ENCODE measurements at places on chromosomes 2 and 18.

DNA sequence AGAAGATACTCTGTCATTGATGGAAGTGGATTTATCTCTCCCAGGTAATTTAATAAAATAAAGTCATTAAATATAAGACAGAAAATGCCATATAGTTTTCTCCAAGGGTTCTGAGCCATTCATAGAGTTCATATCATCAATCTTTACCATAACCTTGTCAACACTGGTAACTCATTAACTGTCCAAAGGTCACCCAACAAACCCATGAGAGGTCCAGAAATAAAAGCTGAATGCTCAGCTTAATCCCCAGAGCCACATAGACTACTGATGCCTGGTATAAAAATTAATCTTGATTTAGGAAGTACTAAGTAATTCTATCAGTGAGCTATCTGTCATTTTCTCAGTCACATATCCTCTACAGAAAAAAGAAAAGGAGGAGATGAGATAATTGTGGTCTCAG is 903.0 kb upstream of the DDX18 start:
- DNase-seq: no peak

GRCh38 chr2:223668302-223668998 is 66.3 kb upstream of the SCG2 start:
- DNase-seq: no peak

GRCh38 chr18:79816981-79817606 is 19.4 kb downstream of the KCNG2 start:
- no peak for DNase-seq

DNA sequence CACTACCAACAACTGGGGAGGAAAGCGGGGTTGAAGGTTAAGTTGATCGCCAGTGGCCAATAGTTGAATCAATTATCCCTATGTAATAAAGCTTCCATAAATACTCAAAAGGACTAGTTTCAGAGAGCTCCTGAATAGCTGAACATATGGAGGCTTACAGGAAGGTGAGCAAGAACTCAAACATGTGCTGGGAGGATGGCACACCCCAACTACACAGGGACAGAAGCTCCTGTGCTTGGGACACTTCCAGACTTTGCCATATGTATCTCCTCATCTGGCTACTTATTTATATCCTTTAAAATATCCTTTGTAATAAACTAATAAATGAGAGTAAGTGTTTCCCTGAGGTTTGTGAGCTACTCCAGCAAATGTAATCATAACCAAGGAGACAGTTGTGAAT is 115.7 kb downstream of the HNMT start:
- DNase-seq: no peak

GRCh38 chr2:217805668-217806481 is 196.9 kb downstream of the TNS1 start:
- no peak for DNase-seq

Measured in Kasumi-1 (cell line).